ENCODE measurements at places on chromosomes 12 and 14.

DNA sequence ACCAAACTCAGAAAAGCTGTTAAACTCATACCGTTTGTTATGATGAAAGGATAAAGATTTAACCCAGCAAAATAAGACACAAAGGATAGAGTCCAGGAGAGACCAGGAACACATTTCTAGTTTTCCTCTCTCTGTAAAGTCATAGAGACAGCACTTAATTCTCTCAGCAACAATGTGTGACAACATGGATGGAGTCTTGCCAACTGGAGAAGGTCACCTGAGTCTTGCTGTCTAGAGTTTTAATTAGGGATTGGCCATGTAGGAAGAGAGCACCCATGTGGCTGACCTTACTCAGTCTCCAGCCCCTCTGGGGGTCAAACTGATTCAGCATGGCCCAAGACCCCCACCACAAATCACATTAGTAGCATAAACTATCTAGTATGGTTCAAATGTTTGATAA is 151.0 kb upstream of the ATF7IP start:
- no peak for DNase-seq

DNA sequence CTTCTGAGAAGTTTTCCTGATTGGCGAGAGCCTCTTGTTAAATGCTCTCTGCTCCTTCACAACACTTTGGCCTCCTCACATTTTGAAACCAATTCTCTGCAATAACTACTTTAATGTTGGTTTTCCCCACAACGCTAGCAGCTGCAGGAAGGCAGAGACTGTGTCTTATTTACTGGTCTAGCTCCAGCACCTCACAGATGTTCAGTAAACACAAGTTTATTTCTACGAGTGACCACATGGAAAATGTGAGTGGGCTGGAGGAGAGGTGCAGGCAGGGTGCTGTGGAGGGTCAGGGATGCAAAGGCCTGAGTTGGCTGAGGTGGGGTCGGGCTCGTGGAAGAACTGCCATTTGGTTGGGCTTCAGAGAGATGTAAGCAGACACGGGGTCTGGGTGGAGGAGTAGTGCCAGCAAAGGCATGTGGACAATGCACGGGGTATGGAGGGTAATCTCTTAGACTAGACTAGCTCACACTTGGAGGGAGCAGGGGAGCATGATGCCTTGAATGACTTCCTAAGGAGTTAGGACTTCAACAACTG is 117.4 kb upstream of the RTL1 start:
- no peak for DNase-seq

- DNase-seq: no peak
Measured at GRCh38 chr12:56257071-56257470, 1.1 kb downstream of the ANKRD52 start.

DNA sequence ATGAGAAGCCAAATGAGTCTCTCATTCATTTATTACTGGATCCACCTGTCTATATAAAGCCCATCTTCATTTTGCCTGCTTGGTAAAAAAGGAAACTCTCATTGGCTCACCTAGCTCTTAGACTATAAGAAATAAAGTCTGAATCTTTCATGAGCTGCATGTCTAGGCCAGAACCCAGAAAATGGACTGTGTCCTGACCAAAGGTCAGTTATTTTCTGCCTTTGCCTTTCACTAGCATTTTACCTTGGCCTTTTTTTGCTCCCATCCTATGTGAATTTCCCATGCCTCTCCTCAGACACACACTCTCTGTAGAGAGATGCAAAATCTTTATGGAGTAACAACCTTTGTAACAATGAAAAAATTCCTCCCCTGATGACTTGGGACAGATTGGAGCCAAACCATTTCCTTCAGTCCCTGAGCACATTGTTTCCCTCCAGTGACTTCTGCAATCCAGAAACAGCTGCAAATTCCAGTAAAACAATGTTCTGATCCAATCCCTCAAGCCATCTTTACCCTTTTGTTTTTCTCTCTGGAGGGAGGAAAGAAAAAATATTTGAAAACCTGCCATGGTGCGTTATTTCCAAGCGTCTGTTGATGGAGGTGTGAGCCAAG is 33.6 kb upstream of the MAP3K9 start:
- peak; percentile 43 for DNase-seq

- DNase-seq: peak; percentile 4
Measured at GRCh38 chr12:1250641-1251040, 259.6 kb downstream of the ERC1 start.

Measured in dermis blood vessel endothelial cell (primary cell).